ENCODE measurements at places on chromosomes 1 and 21.

GRCh38 chr1:37478451-37478881, 4.1 kb downstream of the ZC3H12A start:
- DNase-seq: no peak

GRCh38 chr1:227542153-227543120, 20.9 kb upstream of the ZNF678 start:
- peak; percentile 78 for DNase-seq

GRCh38 chr1:14741532-14741931, 143.0 kb downstream of the KAZN start:
- no peak for DNase-seq

DNA sequence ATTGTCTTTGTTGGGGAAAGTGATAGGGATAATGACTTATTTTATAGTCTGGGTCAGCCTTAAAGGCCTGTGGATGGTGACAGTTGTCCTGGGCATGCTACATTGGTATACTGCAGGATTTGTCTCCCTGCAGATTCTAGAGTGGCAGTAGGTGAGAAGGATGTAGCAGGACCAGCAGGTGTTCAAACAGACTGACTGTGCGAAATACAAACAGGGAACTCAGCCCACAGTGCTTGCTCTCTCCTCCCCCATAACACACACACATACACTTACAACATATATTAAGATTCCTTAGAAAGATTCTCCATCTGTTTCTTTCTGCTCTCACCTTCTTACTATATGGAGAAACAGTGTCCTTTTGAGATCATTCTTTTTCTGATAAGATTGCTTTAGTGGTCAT, 6.9 kb downstream of the PDE4B start:
- no peak for DNase-seq

- no peak for DNase-seq
Measured at GRCh38 chr1:64677532-64677931, 67.3 kb upstream of the RAVER2 start.

All from hippocampal formation (tissue), 2 donors.